Dermis microvascular lymphatic vessel endothelial cell (primary cell): ENCODE measurements at places on chromosomes 12 and 14. TPM values are rescaled to one million over a fixed set of nuclear protein-coding genes. Genes with fewer than 3 reads are reported as not detected.

DNA sequence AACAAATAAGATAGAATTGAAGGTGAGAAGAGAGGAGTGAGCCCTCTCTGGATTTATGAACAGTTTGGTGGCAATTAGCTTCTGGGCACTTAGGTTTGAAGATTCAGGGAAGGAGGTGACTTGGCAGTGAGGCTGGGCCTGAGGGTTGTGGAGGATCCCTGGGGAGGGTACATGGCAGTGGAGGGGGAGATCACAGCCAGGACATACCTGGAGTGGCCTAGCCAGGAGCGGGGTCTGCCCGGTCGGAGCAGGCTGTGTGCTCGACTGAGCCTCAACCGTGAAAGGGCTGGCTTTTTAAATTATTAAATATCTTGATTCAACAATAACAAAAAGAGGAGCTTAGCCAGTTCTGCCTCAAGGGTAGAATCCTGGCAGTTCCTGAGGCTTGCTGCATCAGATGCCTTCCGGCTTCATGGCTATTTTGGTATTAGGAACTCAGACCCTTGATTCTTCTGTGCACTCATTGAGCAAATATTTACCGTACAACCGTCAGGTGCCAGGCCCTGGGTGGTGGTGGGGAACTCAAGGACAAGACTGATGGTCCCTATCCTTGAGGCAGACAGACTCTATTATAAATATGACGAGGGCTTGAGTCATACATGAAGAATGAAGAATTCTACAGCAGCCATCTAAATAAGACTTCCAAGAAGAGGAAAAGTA is 73.4 kb downstream of the SPTB start:
- DNase-seq = no peak

DNA sequence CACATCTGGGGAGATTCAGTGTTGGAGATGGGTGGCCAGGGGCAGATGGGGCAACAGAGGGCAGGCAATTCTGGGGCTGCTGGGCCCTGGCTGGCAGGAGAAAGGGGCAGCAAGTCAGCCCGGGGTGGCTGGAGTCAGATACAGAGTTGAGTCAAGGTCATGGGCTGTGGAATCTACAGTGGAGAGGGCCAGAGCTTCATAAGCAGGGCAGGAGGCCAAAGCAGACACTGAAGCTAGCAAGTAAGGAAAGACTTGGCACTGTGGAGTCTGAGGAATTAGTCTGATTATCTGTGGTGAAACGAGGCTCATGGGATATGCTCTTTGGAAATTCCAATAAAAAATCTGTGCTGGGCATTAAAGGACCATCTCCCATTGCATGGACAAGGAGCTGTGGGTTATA is 95.5 kb downstream of the TMX1 start:
- DNase-seq = no peak

GRCh38 chr12:105382771-105383622 is 52.5 kb downstream of the C12orf75 start:
- DNase-seq = peak; percentile 74

GRCh38 chr12:88235183-88235833 is 93.2 kb downstream of the TMTC3 start:
- DNase-seq = no peak

DNA sequence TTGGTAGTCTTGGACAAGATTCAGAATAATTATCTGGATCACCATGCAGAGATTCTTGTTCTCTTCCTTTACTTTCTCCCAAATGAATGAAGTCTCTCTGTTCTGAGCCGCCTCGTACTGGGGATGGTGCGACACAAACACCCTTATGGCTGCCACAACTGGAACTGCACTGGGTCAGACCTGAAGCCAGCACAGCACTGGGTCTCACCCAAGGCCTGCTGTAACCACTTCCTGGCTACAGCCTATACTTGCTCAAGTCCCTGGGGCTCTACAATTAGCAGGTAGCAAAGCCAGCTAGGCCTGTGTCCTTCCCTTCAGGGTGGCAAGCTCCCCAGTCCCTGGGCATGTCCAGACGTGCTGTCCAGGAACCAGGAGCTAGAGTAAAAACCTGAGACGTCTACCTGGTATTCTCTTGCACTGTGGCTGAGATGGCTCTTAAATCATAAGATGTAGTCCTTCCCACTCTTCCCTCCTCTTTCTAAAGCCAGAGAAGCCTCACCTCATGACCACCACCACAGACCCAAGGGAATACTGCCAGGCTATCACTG is 27.6 kb downstream of the IFNG start:
- no peak for DNase-seq

GRCh38 chr12:386651-387050 is 2.5 kb downstream of the KDM5A start:
- peak; percentile 12 for DNase-seq

GRCh38 chr14:91515979-91516378 is 5.9 kb upstream of the PPP4R3A start:
- DNase-seq = no peak

- DNase-seq = no peak
These were observed 5.5 kb downstream of the SLC38A6 start for GRCh38 chr14:60986500-60986899.

GRCh38 chr14:29705801-29706200 is 221.8 kb downstream of the PRKD1 start:
- no peak for DNase-seq

- DNase-seq = no peak
These were observed 16.0 kb downstream of the ANKRD9 start for GRCh38 chr14:102493585-102493984.

DNA sequence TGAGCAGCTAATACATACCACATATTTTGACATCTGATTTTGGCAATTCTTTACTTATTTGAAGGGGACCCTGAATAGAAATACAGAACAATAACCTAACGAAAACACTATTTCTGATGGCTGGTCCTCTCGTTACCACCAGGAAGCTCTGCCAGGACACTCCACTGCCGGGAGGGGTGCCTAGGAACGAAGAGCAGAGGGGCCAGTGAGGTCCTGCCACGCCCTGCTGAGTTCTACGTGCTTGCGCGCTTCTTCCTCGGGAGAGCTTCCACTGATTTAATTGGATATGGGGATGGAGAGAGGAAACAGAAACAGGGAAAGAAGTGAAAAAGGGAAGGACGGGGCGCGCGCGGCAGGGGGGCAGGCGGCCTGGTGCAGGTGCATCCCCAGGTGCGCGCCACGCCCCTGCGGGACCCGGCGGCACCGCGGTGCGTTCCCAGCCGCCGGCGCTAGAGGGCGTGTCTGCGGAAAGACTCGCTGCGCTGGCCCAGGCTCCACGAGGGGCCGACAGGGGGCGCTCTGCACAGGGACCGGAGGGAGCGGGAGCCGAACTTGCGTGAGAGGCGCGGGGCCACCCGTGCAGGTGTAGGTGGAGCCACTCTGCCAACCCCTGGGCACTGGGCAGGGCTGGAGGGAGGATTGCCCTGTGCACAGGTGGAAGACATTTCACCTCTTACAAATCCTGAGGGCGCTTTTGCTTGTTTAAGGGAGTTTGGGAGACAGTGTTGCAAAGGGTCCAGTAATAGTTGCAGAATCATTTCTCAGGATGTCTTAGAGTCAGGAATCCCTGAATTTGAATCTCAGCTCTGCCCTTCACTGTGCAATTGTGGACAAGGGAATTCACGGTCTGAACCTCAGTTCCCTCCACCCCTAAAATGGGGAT is 986.3 kb upstream of the TMEM132C start:
- no peak for DNase-seq

GRCh38 chr14:72665259-72665658 is 228.6 kb downstream of the DPF3 start:
- peak; percentile 96 for DNase-seq

GRCh38 chr14:64724578-64724930 is 20.3 kb downstream of the PLEKHG3 start:
- DNase-seq = no peak

DNA sequence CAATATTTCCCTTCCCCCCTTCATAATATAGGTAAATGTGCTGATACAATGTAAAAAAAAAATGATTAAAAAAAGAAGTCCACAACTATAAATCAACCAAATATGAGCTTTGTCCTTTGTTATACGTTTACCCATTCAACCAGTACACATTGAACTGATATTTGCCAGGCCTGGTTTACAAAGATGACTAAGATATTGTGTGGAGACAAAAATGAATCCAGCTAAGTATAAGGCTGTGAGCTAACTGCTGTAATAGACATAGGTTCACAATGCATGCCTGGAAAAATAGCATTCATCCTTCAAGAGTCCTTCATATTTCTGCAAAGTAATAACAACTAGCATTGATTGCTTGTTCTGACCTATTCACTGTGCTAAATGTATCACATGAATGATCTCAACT is 6.9 kb downstream of the C12orf56 start:
- no peak for DNase-seq

DNA sequence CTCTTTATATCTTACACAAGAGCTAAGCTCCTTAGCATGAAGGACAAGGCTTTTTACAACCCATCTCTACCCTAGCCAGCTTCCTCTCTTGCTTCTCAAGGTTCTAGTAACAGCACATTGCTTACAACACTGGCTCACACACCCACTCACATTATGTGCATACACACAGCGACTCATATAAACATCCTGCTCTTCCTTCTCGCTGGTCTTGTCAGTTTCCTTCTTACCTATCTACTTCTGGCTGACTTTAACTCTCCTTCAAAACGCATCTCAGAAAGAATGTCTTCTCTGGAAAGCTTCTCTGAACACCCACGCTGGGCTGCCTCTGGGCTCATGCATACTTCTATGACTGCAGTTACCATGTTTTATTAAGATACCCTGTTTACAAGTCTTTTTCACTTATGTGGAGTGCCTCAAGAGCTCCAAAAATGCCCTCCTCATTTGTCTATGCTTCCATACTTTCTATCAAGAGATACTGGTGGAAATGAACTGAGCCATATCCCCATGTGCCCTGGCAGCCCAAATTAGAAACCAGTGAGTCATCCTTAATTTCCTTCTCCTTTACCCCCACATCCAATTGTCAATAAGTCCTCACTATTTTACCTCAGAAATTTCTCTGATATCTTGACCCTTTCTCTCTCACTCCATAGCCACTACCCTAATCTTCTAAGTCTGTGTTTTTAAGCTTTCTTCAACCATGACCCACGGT is 126.9 kb upstream of the KRAS start:
- DNase-seq = no peak

GRCh38 chr12:24421759-24422158 is 472.3 kb upstream of the SOX5 start:
- DNase-seq = no peak

DNA sequence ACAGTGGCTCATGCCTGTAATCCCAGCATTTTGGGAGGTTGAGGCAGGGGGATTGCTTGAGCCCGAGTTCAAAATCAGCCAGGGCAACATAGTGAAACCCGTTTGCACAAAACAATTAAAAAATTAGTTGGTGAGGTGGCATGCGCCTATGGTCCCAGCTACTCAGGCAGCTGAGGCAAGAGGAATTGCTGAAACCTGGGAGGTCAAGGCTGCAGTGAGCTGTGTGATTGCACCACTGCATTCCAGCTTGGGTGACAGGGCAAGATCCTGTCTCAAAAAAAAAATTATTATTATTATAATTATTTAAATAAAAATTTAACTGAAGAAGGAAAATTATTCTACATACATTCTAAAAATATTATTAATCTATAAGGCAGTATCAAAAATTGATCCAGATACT is 164.1 kb downstream of the ITPR2 start:
- DNase-seq = no peak

GRCh38 chr12:124593176-124593575 is 25.8 kb upstream of the NCOR2 start:
- no peak for DNase-seq

GRCh38 chr12:66119229-66119869 is 11.2 kb downstream of the LLPH start:
- no peak for DNase-seq

GRCh38 chr12:93964936-93965335 is 183.4 kb upstream of the PLXNC1 start:
- no peak for DNase-seq

DNA sequence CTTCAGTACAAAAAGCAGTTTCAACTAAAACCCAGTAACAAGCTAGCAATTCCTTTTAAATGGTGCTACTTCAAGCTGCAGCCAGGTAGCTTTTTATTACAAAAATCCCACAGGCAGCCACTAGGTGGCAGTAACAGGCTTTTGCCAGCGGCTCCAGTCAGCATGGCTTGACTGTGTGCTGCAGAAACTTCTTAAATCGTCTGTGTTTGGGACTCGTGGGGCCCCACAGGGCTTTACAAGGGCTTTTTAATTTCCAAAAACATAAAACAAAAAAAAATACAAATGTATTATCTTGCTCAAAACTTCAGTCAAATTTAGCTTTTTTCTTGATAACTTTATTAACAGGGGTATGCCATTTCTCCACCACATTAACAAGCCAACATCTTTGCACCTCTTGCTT is 3.6 kb upstream of the CLEC4E start:
- peak; percentile 66 for DNase-seq

GRCh38 chr12:112096667-112097066 is 11.9 kb downstream of the NAA25 start:
- DNase-seq = peak; percentile 41

- DNase-seq = no peak
These were observed 26.7 kb downstream of the GTF2A1 start for GRCh38 chr14:81193924-81194633.

DNA sequence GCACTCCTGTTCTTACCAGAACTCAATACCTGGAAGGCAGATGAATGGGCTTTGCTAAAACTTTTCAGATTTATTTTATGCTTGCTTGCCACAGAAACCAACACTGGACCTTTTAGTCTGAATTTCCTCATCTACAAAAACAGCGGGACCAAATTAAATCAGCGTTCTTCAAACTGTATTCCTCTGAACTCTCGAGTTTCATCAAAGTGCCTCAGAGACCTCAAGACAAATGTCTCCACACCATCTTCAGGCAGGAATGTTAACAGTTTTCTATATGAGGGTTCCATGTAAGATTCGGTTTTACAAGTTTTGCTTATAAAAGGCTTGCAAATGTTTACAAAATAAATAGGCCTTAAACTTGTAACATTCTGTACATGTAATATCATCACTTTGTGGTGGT is 74.6 kb downstream of the MED13L start:
- DNase-seq = no peak

DNA sequence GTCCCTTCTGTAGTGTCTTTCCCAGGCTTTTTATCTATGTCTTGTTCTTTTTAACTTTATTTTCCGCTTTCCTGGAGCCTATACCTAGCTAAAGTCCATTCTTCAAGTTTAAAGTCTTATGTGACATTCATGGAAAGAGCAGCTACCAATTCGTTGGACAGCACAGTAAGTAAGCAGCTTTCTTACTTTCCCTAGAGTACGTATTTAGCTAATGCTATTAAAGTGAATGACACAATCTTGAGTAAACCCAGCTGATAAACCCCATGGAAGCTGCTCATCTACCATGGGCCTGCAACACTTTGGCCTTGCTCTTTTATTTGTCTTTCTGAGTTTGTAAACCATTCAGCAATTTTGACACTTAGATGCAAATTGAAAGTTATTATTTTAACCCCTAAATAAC is 30.0 kb downstream of the ALX1 start:
- no peak for DNase-seq

GRCh38 chr12:130879781-130880389 is 8.0 kb downstream of the RAN start:
- DNase-seq = no peak

- DNase-seq = no peak
These were observed 47.1 kb upstream of the PSMA6 start for GRCh38 chr14:35245051-35245450.

GRCh38 chr12:85279449-85280164 is 413 bp upstream of the ALX1 start:
- DNase-seq = no peak

CIT gene
- total RNA-seq = 5.3 and 9.6 TPM in 2 replicates

IRAK3 gene
- 9.5 and 14.5 TPM in 2 replicates for total RNA-seq

RBP5 gene
- total RNA-seq = 0.26 and 0.38 TPM in 2 replicates

HOXC4 gene
- not detected in 2 replicates for total RNA-seq

BCL11B gene
- total RNA-seq = under 0.01 TPM in 2 replicates

GAS2L3 gene
- total RNA-seq = 12.4 and 21.3 TPM in 2 replicates

GUCY2C gene
- total RNA-seq = not detected in 2 replicates

PWP1 gene
- total RNA-seq = 54.4 and 56.7 TPM in 2 replicates

PAPOLA gene
- 79.2 and 100 TPM in 2 replicates for total RNA-seq

SLC38A1 gene
- 113 and 142 TPM in 2 replicates for total RNA-seq

HEATR5A gene
- total RNA-seq = 28.8 and 29.0 TPM in 2 replicates

FSCB gene
- not detected in 2 replicates for total RNA-seq

RHEBL1 gene
- total RNA-seq = 1.9 and 2.2 TPM in 2 replicates
